Kidney epithelial cell (primary cell): ENCODE measurements at places on chromosomes 1 and 21.

GRCh38 chr1:216178281-216178680 is 245.0 kb downstream of the USH2A start:
- DNase-seq: no peak

DNA sequence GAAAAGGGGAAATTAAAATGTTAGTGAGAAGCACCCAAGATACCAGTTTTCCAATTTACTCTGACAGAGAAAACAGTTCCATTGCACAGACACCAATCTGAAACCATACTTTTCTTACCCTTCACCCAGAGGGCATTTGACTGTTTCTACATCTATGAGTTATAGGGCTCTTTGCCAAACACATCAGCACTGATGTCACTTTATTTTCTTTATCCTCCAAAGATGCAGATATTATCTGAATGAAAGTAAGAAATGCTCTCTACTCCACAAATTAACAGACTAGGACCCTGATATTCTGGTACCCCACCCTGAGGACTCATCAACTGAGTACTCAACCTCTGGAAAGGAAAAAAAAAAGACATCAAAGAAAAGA is 24.2 kb upstream of the PEX19 start:
- no peak for DNase-seq

- peak; percentile 66 for DNase-seq
Measured at GRCh38 chr1:9691108-9691445, 39.5 kb downstream of the PIK3CD start.

GRCh38 chr1:114269539-114269938 is 115.9 kb upstream of the SYT6 start:
- DNase-seq: no peak

DNA sequence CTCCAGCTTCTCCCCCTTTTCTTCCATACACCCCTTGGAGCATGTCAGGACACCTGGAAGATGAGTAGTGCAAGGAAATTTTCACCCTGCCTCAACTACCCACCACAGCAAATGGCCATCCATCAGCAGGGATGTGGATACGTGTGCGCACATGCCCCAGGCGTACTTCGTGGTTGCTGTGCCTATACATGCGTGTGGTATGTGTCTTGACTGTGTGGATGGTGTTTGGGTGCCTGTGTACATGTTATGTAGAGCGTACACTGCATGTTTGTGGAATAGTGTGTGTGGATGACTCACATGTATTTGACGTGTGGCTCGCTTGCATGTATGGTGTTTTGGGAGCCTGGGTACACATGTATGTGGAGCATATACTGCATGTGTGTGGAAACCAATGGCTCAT is 158.5 kb downstream of the RRAGC start:
- DNase-seq: no peak

GRCh38 chr1:212457740-212458338 is 25.1 kb downstream of the NENF start:
- no peak for DNase-seq

DNA sequence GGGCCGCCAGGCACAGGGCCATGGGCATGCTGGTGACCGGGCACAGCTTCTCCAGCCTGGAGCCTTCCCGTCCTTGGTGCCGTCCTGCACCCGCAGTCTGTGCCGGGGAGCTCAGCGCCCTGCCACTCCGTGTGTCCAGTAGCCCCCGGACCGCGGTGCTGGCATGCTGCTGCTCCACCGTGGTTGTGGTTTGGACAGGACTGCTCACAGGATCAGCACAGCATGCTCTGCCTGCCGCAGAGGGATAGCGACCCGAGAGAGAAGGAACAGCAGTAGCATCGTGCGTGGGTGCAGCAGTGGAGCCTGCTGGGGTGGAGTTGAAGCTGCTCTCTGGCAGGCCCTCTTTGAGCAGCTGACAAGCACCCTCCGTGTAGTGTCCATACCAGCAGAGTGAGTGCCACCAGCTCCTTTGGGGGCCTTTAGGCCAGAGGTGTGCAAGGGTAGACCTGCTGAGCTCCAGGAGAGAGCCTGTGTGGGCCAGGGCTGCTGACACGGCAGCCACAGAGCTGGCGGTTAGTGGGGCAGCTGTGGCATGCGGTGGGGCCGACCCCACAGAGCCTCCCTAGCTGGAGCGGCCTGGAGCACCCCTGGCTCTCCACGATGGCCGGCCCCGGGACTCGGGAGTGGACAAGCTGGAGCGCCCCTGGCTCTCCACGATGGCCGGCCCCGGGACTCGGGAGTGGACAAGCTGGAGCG is 6.4 kb upstream of the PCBP3 start:
- no peak for DNase-seq

DNA sequence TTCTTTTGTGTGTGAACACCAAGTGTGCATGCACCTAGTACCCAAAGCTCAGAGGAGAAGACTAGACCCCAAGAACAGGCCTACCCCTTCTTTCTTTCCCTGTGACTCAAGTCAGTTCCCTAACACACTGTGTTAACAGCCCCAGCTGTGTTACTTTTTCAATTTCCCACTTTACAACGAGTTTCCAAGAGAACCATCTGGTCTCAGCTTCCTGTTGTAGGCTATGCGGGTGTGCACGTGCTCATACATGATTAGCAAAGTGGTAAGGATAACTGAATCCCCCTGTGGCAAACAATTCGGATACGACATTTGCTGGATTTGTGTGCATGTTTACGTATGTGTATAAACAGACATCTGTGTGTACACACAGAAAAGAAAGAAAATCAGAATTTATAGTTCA is 17.9 kb downstream of the IFNAR2 start:
- no peak for DNase-seq

- no peak for DNase-seq
Measured at GRCh38 chr1:39727932-39728317, 10.8 kb upstream of the PPIE start.

- no peak for DNase-seq
Measured at GRCh38 chr21:44360159-44360558, 6.7 kb downstream of the TRPM2 start.

DNA sequence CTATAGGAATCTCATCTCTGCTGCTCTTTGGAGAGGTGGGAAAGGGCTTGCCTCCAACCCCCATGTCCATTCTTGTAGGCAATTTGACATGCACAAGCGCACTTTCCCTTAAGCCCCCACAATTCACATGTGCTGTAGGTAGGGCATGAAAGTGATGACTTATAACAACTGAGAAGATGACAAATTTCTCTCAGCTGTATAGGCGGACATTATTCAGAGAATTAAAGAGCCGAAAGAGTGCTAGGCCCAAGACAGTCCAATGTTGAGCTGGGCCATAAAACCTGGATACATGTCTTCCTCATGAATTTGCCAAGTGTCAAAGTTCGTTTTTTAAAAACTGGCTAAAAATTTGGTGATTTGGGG is 106.3 kb upstream of the LYPLAL1 start:
- DNase-seq: no peak

DNA sequence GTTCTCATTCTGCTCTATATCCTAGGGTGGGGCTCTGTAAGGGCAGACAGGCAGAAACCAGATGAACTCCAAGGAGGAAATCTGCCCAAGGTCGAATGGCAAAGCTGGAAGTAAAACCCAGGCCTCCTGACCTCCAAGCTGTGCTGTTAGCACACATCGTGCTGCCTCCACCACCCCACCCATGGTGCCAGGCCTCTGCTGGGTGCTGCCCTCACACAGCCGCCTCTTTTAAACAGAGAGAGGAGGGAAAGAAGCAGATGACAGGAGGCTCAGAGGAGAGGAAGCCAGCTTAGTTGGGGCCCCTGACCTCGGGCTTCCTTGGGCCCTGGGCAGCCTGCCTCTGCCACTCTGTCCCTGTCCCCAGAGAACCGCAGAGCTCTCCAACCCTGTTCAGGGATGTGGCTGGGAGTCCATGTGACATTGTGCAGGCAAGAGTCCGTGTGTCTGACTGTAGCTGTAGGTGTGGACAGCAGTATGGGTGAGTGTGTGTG is 1.1 kb downstream of the SYNC start:
- no peak for DNase-seq

DNA sequence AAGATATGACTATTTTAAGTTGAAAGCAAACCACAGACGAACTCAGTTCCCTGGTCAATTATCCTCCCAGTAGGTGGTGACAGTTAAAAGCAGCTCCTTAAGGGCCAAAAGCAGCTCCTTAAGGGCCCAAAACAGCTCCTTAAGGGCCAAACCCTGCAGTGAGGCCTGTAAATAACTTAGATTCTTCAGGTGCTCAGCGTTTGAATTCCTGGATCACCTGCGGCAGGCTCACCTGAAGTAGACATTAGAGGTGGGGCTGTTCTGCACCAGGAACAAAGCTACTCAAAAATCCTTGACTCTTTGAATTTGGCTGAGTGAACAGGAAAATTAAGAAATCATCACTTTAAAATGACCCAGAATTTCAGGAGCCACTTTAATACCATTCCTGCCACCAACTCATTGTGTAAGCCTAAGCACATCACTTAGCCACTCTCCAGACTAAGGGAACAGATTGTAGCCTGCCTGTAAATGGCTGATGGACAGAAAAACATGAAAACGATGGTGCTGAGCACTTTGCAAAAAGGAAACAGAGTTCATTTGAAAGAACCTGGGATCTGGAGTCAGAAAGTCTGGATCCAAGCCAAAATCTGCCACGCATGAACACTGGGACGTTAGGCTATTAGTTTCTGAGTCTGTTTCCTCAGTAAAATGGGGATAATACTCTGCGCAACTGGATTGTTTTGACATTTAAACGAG is 126.9 kb downstream of the LRIG2 start:
- DNase-seq: no peak

DNA sequence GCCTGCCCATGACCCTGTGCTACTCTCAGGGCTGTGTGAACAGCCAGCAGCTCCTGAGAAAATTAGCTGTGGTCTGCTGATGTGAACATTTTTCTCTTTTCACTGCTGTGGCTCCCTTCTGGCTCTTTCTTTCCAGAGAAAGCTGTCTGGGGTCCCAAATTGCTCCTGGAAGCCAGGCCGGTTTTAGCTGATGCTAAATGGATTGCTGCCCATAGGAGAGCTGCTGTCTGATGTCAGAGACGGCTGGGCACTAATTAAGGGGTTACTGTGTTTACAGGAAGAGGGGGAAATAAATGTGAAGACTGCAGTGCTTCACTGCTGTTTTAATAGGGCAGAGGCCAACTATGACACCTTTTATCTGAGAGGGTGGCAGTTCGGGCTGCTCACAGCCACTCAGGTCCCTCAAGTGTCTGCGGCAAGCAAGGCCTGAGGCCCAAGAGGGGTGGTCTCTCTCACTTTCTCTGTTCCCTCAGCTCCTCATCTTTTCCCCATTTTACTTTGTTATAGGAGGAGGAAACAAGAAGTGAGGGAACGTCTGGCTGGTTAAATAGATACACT is 106.0 kb upstream of the GNG12 start:
- DNase-seq: no peak

GRCh38 chr1:186761358-186761757 is 67.4 kb upstream of the PLA2G4A start:
- DNase-seq: no peak

DNA sequence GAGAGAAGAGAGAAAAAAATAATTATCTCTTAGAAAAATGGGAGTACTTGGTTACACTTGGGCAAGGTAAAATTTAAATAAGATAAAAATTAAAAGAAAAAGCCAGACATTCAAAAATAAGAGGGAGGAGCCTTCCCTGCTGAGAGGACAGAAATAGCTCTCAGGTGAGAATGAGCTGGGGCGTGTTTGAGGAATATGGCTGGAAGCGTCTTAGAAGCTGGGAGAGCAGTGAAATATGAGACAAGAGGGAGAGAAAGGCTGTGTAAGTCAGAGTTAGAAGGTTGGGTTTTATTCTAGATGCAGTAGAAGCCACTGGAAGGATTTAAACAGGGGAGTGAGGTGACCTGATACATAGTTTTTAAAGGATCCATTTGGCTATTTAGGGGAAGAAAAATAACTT is 154.2 kb upstream of the L1TD1 start:
- no peak for DNase-seq

- DNase-seq: no peak
Measured at GRCh38 chr1:235885655-235886262, 19.1 kb upstream of the LYST start.

DNA sequence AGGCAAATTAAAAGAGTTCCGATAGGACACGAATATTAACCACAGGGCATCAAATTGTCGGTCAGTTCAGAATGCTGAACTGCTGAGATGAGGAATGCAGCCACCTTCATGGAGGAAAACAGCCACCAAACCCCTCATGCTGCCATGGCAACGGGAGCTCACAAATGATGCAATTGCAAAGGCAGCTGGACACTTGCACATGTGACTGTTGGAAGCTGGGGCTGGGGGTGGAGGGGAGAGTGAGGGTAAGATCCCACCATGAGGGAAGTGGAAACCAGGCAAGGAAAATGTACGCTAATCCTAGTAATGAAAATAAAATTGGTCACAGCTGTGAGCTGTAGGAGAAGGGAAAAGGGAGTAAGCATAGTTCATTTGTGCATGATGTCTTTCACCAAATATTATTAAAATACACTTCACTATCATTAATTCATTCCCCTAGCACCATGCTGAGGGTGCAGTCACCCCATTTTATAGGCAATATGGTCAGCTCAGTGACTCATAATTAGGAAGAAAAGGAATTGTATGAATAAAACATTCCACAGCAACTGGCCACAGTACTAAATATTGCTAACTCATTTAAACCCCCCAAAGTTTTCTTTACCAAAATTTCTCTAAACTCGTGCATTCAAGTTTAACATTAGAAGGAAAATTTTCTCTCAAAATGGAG is 15.3 kb downstream of the BECN2 start:
- DNase-seq: peak; percentile 71

DNA sequence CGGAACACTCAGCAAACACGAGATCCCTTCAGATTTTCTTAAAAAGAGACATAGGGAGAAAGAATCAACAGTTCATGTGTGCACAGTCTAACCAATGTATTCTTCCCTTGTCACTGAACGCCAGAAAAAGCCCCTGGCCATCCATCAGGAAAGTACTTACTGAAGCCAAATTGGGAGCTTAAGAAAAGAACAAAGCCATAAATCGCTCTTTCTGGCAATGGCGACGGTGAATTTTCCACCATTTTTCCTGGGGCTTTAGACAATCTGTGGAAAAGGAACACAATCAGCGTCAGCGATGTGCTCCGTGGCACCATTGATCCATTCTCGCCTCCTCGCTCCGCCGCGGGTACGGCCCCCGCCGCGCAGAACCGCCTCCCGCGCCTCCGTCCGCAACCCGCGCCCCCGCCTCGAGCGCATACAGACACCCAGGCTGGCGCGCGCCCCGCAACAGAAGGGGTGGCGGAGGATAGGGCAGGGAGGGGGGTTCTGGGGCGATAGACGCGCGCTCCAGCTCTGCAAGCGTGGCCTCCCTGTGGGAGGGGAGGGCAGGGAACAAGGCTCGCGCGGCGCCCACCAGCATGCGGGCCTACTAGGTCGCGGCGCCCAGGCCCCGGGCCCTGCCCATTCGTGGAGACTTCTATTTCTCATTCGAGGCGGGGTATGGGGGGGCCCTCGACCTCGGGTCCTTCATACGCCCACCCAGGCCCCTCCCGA is 440 bp downstream of the PIGP start:
- no peak for DNase-seq

- DNase-seq: no peak
Measured at GRCh38 chr1:193513032-193513431, 326.6 kb upstream of the B3GALT2 start.

- peak; percentile 67 for DNase-seq
Measured at GRCh38 chr1:241627453-241628259, 12.5 kb downstream of the CHML start.

- DNase-seq: no peak
Measured at GRCh38 chr1:3082571-3083516, 13.8 kb downstream of the PRDM16 start.

- no peak for DNase-seq
Measured at GRCh38 chr1:19734056-19734455, 65.7 kb downstream of the TMCO4 start.

GRCh38 chr1:40948741-40949443 is 30.6 kb upstream of the CTPS1 start:
- peak; percentile 60 for DNase-seq

- DNase-seq: no peak
Measured at GRCh38 chr1:25484096-25484495, 53.4 kb downstream of the MACO1 start.
